ENCODE measurements at places on chromosomes 1 and 21.

GRCh38 chr1:111597426-111597825 lies 22.2 kb upstream of the RAP1A start:
- DNase-seq: no peak

DNA sequence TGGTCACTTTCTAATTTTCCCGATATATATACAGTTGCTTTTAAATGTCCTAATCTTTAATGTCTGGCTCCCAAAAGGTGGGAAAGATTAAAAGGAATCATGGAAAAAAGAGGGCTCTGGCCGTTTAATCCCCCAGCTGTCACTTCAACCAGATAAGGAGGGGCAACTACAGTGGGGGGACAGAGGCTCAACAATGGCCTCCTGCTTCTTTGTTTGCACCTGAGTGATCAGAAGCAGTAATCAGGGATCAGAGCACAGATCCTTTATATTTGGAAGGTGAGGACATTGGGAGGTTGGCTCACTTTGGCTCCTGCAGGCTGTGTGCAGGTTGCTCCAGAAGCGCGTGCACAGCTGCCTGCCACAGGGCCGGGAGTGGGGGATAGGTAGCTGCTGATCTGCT lies 212.8 kb downstream of the FMN2 start:
- DNase-seq: no peak

DNA sequence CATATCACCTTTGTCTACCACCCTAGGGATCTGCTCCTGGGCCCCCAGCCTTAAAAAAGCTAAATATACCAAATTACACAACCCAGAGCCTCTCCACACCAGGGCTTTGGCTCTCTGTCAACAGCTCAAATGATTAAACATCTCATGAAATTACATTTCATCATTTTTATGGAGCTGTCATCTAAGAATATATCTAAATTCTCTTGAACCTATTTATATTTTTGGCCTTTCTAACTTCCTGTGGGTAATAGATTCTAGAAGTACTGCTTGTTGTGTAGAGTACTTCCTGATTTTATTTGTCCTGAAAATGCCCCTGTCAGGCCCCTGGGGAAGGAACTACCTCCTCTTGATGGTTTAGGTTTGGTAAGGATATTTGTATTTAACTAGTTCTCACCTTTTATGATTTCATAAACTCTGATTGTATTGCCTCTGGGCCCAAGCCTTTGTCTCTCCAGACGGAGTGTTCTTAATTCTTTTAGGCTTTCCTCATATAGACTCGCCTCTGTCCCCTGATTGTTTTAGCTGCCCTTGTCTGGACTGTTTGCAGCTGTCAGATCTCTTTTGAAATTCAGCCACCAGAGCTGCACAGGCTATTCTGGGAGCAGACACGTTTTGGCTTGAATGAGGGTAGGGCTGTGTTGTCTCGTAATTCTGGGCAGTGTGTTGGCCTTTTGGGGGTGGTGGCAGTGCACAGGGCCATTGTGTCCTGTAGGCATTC lies 16.6 kb downstream of the MYOG start:
- no peak for DNase-seq

- DNase-seq: no peak
These were observed 83.8 kb upstream of the HOOK1 start for GRCh38 chr1:59730759-59731478.

DNA sequence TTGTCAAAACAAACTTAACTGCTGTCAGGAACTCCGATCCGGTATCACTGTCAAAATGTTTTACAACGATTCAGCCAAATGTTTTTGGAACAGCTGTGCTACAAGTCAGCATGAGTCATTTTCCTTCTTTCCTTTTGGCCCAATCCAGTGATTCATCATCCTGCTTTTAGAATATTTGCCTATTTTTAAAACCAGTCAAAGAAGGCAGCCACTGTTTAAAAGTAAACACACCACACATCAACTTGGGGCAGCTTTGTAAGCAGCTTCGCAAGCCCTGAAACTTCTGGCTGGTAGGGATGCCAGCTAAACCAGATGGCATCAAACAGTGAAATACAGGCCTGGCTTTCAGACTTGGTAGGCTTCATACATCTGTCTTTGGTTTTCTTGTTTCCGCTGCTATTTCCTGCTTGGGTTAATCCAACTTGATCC lies 14.9 kb downstream of the MAP3K7CL start:
- DNase-seq: no peak

- no peak for DNase-seq
These were observed 53.9 kb downstream of the TENT5C start for GRCh38 chr1:117659550-117660270.

DNA sequence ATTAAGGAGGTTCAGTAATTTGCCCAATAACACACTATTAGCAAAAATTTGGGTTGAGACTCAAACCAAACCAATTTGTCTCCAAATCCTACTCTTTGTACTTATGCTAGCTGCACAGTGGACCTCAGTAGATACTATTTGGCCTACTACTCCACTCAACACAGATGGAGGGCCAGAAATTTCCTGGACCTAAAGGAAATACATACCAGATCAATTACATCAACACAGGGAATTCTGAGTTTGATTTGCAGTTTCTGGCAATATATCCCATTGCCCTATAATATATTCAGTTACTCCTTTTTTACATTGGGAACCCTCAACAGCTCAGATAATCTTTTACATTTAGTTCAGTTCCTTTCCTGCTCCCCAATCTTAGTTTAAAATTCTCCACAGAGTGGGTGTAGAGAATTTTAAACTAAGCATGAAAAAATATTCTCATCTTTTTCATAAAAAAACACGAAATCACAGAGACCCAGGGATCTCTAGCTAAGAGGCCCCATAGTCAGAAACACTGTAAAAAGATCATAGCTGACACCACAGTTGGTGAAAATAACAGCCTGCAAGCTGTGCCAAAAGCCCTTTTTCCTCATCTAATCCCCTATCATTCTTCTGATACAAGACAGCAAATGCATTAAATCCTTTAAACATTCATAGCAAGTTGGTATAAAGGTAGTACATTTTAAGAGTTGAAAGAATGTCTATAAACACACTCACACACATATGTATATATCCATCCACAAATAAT lies 317.7 kb upstream of the ESRRG start:
- DNase-seq: no peak

DNA sequence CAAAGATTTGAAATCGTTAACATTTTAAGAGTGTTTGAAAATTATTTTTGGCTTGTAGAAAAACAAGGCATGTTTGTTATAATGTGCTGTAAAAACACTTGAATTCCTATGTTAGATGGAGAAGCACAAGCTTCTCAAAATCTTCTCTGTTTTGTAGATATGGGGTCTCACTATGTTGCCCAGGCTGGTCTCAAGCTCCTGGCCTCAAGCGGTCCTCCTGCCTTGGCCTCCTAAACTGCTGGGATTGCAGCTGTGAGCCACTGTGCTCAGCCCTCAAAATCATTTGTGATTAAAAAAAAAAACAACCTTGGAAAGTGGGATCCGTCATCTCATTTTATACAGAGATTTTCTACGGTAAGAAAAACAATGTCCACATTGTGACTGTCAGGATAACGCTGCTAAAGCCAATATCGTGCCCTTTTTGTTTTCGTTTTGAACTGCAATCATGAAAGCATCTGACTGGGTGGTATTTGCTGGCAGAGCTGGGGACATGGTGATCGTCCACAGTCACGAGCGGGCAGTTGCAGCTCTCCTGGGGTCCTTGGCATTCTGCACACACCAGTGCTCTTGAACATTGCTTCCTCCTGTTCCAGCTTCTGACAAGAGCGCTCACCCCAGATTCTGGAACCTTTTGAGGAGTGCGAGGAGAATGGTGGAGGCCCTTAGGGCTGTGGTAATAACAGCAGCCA lies 112.5 kb downstream of the PGBD5 start:
- no peak for DNase-seq

DNA sequence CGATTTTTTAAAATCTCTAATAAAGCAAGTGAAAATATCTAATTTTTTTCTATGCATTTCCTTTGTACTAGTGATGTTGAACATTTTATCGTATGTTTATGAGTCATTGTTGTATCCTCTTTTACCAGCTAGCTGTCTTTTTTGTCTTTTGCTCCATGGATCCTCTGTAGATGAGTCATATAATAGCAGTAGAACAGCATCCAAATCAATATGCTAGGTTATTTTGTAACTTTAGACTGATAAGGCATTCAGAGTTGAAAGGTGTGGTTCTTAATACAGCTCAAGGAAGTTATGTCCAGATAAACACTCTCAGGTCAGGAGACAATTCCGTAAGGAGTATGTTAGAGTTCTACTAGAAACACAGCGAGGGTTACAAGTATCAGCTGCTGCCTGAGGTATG lies 31.9 kb downstream of the MAP10 start:
- no peak for DNase-seq

All from stimulated activated CD4-positive, alpha-beta T cell treated with anti-CD3 and anti-CD28 coated beads, Interleukin-12 subunit alpha, Interleukin-12 subunit beta, amount 100 ng/mL, for 4 hours (primary cell).